ENCODE measurements at places on chromosomes 7 and 10. TPM values are rescaled to one million over a fixed set of nuclear protein-coding genes. Genes with fewer than 3 reads are reported as not detected.

The TACC2 gene
- total RNA-seq, result 4.5 TPM

The MLXIPL gene
- total RNA-seq, result not detected

The UNCX gene
- not detected for total RNA-seq

The PLXNA4 gene
- 8.9 TPM for total RNA-seq

The FAM221A gene
- total RNA-seq, result 3.8 TPM

Measured in spleen (tissue), 13 donors.